Stimulated activated CD8-positive, alpha-beta memory T cell treated with anti-CD3 and anti-CD28 coated beads, Interleukin-7, amount 100 ng/mL, for 1 hour (primary cell): ENCODE measurements at places on chromosomes 7 and 10.

GRCh38 chr7:29319719-29320521 lies 125.3 kb downstream of the CHN2 start:
- no peak for DNase-seq

- no peak for DNase-seq
Measured at GRCh38 chr7:116423499-116423898, 76.0 kb upstream of the CAV2 start.

GRCh38 chr7:12211711-12212485 lies 804 bp downstream of the TMEM106B start:
- DNase-seq, result no peak

DNA sequence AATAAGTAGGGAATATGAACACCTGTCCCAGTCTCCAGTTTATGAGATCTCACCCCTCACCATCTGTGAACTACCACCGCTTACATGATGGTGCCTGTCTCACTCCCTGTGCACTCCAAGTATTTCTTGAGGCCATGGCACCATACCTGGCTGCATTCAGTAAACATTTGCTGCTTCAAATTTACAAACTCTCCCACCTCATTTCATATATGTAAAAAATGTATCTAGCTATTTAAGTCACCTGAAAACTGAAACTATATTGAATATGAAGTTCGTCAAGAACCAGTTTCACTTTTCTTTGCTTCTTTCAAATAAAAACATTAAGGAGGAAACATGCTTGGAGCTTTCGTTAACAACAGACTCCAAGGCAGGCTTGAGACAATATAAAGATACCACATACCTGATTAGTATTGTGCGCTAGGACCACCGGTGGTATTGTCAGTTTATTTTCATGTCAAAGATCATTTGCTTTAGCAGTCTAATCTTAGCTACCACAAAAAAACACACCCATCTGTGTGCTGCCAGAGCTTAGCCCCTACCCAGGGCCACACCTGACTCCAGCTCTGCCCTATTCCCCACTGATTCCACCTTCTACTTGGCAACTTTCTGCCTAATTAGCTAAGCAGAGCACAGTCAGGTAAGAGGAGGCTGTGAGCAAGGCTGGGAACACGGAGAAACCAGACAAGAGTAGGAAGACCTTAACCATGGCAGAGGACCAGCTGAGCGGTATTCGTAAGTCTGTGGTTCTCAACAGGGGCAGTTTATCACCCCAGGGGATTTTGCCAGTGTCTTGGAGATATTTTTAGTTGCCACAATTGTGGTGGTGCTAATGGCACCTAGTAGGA lies 92.0 kb downstream of the ZFAND4 start:
- DNase-seq, result no peak

DNA sequence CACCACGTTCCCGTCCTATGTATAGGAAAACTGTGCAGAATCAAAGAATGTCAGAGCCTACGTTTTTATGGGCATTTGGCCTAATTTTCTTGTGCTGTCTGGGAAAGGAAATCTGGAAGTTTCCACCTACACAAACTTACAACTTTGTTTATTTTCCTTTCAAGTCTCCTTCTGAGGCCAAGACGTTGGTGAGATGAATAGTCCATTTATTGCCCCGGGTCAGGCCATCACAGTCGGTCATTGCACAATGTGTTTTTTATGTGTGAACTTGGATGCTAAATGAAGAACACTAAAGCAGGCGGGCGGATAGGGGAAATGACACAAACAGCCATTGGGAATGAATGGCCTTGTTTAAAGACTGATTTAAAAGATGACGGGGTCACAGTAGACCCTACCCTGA lies 38.6 kb downstream of the TRIL start:
- DNase-seq, result no peak

GRCh38 chr7:18337048-18337809 lies 158.3 kb upstream of the HDAC9 start:
- DNase-seq, result no peak

DNA sequence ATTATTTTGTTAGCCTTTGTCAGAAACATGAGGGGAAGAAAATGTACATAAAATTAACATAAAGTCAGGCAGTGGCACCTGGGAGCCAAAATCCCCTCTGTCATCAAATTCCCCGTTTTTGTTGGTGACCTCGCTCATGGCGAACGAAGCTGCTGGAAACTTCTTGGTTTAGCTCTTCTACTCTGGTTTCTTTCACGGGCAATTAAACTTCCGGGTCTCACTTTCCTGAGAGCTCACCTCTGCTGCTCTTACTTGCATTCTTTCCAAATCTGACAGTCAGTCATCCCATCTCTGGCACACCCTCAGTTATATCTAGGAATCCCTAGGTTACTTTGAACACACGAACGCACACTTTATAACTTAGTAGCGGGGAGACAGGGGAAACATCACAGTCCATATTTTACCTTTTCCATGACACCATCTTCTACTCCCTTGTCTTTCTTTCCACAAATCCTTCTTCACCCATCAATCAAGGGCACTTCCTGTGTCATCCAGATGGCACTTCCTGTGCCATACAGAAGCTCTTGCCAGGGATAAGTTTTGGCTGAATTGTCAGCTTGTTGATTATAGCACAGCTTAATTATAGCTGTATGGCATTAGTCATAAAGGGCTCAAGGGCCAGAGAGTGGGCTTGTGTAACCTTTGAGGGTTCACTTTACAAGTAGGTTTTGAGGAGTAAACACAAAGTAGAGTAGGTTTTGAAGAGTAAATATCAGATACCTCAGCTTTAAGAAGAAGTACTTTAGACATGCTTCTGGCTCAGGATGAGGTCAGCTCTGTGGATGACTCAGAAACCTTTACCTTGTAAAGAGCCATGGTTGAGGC lies 105.1 kb downstream of the GATA3 start:
- DNase-seq, result no peak

DNA sequence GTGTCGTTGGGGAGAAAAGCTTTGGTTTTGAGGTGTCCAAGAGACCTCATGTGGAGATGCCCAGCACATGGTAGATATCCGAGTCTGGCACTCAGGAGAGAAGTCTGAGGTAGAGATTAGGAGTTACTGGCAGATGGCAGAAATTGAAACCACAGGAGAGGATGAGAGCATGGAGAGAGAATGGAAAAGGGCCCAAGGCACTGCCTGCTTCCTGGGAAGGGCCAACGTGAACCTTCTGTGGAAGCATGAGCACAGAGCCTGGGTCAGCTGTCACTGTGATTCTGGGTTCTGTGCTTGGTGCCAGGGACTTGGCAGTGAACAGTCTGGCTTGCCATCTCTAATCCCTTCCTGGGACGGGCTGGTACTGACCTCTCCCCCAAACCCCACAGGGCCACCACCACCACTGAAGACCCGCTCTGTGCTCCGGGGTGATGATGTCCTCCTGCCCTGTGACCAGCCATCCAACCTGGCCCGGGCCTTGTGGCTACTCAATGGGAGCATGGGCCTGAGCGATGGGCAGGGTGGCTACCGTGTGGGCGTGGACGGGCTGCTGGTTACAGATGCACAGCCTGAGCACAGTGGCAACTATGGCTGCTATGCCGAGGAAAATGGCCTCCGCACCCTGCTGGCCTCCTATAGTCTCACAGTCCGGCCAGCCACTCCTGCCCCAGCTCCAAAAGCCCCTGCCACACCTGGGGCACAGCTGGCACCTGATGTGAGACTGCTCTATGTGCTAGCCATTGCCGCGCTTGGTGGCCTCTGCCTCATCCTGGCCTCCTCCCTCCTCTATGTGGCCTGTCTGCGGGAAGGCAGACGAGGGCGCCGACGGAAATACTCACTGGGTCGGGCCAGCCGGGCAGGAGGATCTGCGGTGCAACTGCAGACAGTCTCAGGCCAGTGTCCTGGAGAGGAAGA lies 4.1 kb downstream of the MRPL43 start:
- no peak for DNase-seq

- DNase-seq, result no peak
Measured at GRCh38 chr7:42961170-42961569, 29.0 kb downstream of the MRPL32 start.

- DNase-seq, result no peak
Measured at GRCh38 chr10:109159351-109159750, 764.0 kb downstream of the XPNPEP1 start.

DNA sequence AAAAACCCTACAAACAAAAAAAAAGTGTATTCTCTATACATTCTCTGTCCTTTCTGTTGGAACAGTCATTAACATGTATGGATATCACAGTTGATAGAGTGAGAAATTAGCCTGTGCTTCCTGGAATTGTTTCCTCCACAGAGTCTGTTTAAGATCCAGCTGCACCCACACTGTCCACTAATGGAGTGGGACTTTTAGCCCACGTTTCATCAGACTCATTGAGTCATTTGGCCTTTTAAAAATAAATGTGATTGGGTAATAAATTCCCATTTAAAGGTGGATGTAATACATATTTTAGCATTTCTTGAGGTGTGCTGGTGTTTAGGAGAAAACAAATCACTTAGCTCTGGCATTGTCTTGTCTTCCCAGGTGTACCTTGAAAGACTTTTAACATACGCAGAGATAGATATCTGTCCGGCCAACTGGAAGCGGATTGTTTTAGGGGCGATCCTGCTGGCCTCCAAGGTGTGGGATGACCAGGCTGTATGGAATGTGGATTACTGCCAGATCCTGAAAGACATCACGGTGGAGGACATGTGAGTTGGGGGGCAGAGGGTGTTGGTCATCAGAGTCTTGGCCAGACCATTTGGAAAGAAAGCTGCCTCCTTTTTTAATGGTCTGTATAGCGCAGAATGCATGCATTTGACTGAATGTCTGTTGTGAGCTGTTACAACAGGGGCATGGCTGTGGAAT lies 52.3 kb upstream of the GJD4 start:
- DNase-seq, result no peak

GRCh38 chr10:70122742-70123141 lies 9.9 kb downstream of the AIFM2 start:
- DNase-seq, result no peak

DNA sequence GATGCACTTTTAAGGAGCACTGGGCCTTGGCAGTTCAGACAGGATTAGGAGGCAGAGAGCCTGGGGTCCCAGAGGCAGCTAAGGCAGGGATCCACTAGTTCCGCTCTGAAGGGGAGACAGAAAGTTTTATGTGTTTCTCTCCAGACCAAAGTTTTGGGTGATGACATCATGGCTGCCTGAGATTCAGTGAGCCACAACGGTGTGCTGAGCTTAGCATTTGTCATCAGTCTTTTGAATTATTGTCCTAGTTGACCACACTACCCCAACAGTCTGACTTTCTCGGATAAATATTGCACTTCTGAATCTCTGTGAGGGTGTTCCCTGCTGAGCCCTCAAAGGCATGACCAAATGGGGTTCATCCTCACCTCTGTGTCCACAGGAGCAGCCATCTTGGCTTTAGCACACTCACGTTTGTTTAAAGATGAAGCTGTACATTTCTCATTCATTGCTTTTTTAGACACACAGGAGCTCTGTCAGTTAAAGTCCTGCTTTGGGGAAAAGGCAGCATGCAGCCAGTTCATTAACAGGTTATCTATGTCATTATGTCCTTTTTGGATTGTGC lies 297.7 kb upstream of the LRGUK start:
- no peak for DNase-seq

DNA sequence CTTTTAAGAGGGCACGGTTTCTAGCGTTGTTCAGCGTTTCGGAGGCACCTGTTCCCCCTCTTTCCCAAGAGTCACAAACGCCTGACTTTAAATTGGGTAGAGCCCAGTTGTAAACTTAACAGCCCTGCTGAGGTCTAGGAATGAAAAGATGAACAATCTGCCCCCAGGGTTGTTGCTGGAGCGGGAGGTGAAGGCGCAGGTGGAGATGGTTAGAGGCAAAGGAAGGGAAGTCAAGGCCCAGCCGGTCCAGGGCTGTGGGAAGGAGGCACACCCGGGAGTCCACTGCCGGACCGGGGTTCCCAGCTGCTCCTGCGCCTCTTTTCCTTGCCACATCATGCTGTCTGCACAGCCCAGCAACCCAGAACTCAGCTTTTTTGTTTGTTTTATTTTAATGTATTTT lies 770 bp downstream of the PRXL2A start:
- DNase-seq, result no peak

- no peak for DNase-seq
Measured at GRCh38 chr10:30158325-30158960, 99.1 kb upstream of the JCAD start.

DNA sequence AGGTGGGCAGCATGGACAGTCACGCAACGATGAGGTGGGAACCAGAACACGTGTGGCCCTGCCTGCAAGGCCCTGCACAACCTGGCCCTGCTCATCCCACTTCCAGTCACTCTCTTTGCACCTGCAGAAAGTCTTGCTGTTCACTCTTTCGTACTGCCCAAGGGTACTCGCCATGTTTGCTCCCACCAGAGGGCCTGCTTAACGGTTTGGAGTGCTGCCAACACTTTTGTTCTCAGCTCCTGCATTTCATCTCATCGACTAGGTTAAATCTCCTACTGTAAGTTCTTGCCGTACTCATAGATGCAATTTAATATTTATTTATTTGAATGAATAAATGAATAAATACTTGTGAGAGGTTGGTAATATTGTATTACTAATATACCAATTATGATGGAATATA lies 315.3 kb downstream of the SDK1 start:
- no peak for DNase-seq

DNA sequence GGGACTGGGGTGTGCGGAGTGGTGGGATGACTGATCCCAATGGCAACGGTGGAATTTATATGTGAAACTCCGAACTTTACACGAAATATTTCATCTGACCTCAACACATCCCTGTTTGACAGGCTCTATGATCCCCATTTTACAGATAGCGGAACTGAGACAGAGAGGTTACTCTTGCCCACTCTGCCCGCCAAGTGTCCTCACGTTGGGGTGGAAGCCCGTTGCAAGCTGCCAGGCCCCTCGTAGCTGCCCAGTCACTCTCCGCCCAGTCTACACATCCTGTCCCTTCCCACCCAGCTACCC lies 397 bp upstream of the NFE2L3 start:
- DNase-seq, result no peak

GRCh38 chr10:122560279-122560804 lies at the start of gene DMBT1:
DMBT1 (plus strand) TSS chr10:122560754; CDS start chr10:122560771, 17 bp downstream.
- no peak for DNase-seq

- DNase-seq, result no peak
Measured at GRCh38 chr7:132486274-132486610, 90.0 kb downstream of the PLXNA4 start.

DNA sequence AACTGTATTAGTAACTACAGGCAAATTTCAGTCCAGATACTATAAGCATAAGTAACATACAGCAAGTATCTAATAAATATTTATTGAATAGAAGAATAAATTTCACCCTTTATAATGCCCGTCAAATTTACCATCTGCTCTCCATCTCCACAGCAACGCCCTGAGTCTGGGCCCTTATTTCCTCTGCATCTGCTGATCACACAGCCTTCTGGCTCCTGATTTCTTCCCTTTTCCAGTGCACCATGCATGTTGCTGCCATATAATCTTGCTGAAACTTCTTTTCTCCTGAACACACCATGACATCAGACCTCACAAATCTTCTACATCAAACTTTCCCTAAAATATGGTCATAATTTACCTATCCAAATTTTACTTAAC lies 15.4 kb downstream of the HYCC1 start:
- DNase-seq, result no peak
